ENCODE measurements at places on chromosomes 2 and 18.

DNA sequence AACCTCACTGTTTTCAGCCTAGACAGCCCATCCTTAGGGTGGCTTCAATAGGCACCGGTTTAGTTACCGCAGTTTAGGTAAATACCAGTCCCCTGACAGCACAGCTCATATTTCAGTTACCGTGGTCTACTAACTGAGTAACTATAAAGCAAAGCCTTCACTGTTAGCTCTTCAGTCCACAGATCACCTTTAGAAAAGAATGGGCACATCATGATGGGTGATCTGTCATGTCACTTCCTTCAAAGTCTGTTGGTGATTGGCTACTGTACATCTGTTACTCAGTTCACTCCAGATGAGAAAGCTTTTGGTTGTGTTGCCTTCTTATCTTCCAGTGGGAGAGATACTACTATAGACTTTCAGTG is 21.0 kb downstream of the SLC20A1 start:
- no peak for DNase-seq

GRCh38 chr2:16729335-16729734 is 63.7 kb upstream of the CYRIA start:
- no peak for DNase-seq

- DNase-seq: no peak
Observed at GRCh38 chr2:38263293-38263692, 113.8 kb downstream of the ATL2 start.

GRCh38 chr2:106054880-106055655 is 139.0 kb downstream of the UXS1 start:
- no peak for DNase-seq

DNA sequence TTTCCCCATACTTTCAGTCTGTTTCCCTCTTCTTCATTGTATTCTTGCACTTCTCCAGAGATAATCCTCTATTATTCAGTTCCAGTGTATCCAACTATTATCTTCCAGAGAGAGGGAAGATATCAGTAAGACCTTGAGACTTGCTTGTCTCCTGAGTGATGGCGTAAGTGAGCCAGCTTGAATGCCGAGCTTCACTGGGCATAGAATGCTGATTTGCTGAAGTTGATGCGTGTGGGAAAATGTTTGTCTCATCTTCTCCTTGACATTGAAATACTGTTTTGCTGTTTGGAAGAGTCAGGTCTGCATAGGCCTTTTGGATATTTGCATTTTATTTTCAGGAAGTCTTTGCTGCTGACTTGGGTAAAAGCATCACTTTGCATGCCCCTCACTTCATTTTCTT is 41.1 kb upstream of the MGAT5 start:
- no peak for DNase-seq

- no peak for DNase-seq
Observed at GRCh38 chr2:129160879-129161278, 818.6 kb upstream of the RAB6C start.

DNA sequence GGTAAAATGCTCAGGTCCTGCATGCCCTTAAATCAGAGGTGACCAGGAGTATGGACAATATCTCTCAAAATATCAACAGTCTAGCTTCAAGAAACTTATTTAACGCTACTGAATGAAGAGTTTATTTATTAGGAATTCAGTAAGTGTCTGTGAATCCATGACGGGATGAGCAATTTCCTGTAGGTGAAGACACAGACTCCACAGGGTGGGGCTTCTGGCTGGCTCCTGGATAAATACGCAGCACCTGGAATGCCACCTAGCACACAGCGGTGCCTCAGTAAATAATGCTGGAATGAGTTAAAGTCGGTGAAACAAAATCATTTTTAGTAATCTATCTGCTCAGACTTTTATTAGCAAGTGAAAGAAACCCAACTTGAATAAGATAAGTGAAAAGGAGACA is 29.4 kb upstream of the MBP start:
- no peak for DNase-seq

DNA sequence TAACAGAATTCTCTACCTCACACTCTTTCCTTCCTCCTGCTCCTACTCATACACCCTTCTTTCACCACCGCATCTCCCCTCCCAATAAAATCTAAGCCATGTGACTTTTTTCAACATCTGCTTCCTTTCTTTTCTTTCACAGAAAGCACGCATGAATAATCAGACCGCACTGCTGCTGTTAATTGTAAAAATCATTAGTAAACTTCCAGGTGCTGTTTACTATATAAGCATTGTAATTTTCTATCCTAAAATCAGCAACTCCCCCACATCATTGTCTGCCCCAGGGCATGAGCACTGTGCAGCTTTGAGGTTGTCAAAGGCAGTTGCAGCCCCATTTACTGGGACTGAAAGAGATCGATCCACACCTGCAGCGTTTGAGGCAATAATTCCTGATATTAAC is 782.6 kb upstream of the ID2 start:
- DNase-seq: no peak

DNA sequence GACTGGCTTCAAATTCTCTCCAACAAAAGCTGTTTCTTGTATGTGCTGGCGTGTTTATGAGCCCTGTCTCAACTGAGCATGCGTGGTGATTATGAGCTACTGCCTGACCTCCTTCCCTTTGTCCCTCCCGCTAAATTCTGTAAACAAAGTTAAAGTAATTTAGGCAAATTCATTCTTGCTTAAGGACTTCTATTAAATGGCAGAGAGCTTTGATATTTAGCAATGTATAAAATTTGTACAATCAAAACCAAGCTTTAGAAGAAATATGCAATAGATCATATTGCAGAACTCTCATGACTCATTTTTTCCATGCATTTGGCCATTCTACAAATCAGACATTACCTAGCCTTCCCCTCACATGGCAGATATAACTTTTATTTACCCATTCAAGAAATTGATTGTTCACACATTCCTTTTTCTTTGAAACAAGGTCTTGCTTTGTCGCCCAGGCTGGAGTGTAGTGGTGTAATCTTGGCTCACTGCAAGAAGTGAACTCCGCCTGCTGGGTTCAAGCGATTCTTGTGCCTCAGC is 18.2 kb downstream of the IGFBP2 start:
- DNase-seq: no peak

- DNase-seq: no peak
Observed at GRCh38 chr2:236606023-236606422, 36.4 kb downstream of the ACKR3 start.
